ENCODE measurements at places on chromosomes 1 and 21.
A peak's percentile ranks its signal among the peaks of the same experiment; 100 is the strongest.

DNA sequence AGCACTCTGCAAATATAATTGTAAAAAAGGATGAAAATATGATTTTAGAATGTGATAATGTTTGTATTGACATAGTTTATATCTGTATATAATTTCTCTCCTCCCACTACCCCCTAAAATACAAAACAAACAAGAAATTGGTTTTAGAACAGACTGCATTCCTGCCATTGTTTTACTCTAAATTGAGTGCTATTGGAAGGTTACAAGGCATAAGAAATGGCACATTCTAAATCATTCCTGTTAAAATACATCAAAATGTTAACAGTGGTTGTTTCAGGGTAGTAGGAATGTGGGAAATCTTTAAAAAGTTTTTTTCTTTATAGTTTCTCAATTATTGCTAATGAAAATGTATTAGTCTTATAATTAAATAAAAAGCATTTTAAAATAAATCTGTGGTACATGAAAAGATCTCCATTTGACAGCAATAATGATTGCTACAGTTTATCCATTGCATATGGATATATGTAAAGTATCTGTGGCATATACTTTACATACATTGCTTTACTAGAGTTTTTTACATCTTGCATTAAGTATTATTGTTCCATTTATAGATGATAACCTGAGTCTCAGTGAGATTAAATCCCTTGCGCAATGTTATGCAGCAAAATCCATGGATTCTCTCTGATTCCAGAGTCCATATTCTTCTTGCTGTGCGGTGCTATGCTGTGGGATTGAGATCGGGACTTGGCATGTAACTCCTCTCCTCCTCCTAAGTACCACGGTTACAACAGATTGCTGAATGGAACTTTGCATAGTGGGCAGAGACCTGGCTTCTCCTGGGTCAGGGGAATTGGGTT, 319.8 kb downstream of the LMO4 start:
- DNase-seq = no peak

- no peak for DNase-seq
Observed at GRCh38 chr21:37767984-37768383, 148.3 kb downstream of the KCNJ6 start.

DNA sequence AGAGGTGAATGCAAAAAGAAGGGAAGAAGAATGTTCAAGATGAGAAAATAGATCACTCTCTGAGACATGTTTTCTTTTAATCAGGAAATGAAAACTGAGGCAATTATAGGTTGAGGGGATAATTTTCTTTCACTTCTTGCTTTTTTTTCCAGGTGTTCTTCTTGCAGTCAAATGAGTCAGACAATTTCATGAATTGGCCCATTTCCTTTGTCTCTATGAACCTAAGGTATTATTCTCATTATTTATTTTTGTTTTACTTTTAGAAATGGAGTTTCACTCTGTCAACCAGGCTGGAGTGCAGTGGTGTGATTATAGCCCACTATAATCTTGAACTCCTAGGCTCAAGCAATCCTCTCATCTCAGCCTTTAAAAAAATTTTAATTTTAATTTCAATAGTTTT, 3.5 kb upstream of the VASH2 start:
- no peak for DNase-seq

DNA sequence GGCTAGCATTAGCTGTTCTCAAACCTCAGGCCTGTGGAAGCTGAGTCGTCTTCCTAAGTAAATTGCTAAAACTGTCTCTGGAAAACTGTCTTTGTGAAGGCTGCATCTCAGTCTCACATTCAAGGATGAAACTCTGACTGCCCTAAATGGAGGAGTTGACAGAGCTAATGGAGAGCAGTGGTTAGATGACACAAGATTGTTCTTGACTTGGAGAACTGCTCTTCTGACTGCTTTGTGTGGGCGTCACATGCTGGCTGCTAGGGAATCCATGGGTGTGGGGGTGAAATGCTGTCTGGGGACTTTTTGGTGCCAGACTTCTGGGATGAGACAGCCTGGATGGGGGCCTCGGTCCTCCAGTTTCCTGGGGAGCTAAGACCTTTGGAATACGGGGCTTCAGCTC, 24.5 kb upstream of the TSPAN2 start:
- no peak for DNase-seq

- DNase-seq = no peak
Observed at GRCh38 chr1:171794085-171794484, 12.6 kb downstream of the METTL13 start.

DNA sequence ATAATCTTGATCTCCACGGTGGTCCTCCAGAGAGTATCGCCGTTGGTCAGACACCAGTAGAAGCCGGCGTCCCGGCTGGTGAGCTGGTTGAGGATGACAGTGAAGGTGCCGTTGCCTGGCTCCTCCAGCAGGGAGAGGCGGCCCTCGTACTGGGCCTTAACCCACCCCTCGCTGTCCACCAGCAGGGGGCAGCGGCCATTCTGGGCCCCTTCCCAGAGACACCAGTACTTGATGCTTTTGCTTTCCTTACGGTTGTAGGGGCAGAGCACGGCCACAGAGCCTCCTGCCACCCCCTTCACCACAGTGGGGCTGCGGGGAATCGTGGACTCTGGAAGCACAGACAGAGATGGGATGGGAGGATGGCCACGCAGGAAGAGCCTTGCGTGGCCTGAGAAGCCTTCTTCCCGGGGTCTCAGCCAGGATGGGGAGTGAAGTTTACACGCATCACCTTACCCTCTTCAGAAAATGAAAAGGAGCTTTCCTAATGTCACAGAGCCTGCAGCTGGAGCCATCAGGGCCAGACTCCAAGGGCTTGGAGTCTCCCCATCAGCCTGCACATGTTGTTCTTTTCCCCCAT, 10.7 kb downstream of the PIGR start:
- DNase-seq = peak; percentile 48

DNA sequence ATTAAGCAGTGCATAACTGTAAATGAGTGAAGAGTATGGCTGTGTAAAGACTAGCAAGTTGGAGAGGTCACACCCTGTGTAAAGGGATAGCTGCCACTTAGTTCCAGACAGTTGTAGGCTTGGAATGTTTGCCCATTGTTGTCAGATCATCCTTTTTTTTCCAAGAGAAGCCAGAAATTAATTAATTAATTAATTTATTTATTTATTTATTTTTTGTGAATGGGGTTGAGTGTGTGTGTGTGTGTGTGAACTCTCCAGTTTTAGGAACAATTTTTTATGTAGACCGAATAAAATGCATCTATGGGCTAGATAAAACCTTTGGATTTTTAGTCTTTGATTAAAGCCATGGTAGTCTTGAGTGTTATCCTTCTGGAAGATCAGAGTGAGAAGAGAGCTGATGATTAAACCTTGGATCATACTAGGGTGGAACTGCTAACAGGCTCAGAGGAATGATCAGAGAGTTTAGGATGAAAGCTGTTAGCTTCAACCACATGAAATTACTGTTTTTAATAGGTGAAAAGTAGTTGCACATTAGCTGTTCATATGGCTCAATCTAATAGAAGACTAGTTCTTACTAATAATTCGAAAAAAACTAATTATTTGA, 58.4 kb downstream of the OSBPL9 start:
- DNase-seq = no peak

- DNase-seq = no peak
Observed at GRCh38 chr1:109246141-109246551, 3.2 kb upstream of the CELSR2 start.

DNA sequence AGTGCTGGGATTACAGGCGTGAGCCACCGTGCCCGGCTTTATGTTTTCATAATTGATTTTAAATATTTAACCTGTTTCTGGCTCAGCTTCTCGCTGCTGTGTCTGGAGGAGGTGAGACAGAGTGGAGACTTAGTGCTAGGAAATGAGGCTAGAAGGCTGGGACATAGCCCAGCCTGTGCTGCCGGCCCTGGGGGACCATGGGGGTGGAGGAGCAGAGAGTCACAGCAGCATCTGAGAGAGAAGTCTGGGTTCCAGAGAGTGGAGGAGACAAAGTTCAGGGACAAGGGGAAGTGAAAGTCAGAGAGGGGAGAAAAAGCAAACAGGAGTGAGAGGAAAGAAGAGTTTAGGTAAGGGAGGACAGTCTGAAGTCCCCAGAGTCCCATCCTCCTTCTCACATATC, 71.9 kb downstream of the LHX9 start:
- no peak for DNase-seq

GRCh38 chr1:192343344-192343743, 26.6 kb downstream of the RGS21 start:
- no peak for DNase-seq

DNA sequence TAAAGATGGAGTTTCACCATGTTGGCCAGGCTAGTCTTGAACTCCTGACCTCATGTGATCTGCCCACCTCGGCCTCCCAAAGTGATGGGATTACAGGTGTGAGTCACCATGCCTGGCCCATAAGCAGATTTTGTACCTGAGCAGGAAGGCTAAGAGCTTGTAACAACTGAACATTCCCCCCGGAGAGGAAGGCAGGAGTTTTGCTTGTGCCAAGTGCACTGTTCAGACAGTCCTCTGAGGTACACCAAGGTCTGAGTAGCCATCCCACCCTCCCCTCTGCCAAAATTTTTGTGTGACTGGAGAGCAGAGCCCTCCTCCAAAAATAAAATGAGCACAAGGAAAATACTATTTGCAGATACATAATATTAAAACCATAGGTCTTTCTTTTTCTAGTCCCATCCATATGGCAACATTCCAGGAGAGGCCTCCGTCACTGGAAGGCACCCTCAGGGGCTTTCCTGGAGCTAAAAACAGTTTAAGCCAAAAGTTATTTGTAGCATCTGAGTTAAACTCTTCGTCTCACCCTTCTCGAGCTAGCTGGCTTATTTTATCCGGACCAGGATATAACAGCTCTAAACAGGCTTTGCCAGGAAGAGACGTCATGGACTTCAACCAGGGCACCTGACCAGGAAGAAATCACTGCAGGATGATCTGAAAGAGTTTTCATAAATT, 27.2 kb downstream of the CAPN2 start:
- no peak for DNase-seq

DNA sequence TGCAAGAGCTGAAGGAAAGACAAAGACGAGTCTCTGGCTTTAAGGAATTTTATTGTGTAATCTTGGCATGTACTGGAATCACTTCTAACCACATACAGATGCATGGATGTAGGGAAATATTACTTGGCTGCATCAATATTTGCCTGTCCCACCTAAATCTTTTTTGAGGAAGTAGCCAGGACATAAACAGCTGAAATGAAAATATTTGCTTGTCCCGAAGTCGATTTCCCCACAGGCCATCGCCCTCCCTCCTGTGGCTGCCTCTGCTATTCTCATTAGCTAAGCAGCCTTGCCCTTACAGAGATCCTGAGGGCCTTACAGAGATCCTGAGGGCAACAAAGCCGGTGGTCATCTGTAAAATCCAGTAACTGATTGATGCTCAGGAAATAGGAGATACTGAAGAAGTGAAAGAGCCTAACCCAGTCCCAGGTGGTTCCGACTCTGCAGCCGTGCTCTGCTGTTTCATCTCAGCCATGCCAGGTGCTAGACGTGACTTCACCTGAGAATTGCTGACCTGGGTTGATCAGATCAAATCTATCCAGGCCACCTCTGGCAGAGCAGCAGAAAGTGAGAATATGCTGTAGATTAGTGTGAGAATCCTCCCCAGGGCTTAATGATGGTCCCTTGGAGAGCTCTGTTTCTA, 25.5 kb downstream of the MAN1C1 start:
- peak; percentile 27 for DNase-seq

DNA sequence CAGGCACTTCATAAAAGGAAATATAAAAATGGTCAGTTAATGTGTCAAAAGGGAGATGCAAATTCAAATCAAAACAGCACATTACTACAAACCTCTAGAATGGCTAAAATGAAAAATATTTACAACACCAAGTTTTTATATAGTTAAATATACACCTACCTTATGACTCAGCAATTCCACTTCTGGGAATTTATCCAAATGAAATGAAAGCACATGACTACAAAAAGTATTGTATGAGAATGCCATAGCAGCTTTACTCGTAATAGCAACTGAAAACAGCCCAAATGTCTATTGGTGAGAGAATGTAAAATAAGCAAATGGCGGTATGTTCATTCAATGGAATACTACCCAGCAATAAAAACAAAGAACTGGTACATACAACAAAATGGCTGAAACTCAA, 175.8 kb upstream of the SPAG17 start:
- DNase-seq = no peak

GRCh38 chr1:48023488-48023887, 26.3 kb upstream of the TRABD2B start:
- no peak for DNase-seq

DNA sequence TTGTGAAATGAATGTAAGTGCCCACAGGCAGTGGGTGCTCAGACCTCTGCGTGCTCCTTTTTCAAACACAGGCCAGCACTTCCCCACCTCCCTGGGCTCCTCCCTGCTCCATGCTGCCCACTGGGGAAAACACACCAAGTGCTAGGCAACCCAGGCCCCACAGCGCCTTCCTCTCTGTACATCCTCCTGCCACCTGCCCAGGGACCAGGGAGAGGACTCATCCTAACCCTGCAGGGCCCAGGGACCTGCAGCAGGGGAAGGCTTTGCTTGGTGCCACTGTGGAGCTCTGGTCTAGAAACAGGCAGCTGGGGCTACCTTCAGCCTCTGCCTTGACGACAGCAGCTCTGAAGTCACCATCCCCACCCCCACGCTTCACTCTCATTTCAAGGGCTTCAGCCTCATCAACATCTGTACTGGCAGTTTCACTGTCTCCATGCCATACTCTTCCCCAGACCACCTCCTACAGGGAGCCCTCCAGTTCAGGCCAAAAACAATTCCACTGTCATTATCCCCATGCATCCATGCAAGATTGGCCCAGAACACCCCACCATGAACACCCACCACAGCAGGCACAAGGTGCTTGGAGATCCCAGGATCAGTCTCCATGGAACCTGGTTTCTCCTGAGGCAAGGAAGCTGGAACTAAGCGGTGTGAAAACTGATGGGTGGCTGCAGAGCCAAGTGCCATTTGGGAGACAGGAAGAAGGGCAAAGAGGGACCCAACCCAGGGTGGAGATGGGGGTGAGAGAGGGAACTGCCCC, 1.1 kb downstream of the IGSF8 start:
- DNase-seq = no peak

DNA sequence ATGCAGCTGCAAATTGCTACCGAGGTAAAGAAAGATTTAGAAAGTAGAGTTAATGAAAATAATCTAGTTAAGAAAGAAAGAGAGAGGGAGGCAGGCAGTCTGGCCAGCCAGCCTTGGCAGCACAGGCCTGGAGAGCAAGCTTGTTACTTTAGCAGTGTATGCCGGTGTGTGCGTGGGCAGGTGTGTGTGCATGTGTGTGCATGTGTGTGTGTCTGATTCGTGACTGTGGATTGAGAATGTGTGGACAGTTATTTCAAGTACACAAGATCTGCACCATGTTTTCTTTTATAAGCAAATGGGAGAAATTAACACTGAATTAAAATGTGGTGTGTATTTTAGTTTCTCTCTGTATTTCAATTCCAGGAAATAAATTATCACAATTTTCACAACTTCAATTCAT, 211.6 kb downstream of the DSCAM start:
- DNase-seq = no peak

DNA sequence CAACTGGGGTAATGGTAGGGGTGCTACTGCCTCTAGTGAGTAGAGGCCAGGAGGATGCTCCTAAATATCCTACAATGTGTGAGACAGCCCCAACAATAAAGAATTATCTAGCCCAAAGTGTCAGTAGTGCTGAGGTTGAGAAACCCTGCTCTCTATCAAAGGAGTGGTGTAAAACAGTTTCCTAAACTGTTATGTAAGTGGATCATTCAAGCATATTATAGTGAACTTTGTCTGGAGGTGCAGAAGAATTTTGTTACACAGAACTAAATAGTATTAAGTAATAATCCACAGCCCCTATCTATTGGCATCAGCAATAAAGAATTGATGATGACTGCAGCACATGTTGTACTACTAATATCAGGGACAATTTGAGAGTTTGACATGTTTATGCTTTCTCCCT, 20.3 kb upstream of the TARS2 start:
- DNase-seq = no peak

Data from activated CD4-positive, CD25-positive, alpha-beta regulatory T cell treated with anti-CD3 and anti-CD28 coated beads, Interleukin-2, amount 50 U/mL, for 72 hours (primary cell).